ENCODE measurements at places on chromosomes 12 and 14.

GRCh38 chr12:122072031-122072970 is 6.3 kb upstream of the MLXIP start:
- DNase-seq, result no peak

DNA sequence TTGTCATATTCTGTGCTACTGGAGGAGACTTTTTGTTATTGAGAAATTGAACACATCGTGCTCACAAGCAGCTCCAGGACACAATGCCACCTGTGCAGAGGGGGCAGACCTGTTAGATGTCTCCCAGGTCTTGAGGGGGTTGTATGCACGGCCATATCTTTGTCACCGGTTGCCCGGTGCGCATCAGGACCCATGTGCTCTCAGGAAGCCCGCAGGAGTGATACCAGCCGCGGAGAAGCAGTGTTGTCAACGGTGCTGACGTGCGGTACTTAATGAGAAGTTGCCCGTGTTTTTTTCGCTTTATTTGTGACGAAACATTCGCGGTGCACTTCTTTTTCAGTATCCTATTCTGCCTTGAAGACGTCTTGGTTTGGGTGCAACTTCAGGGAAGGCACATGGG is 128.2 kb upstream of the RTL1 start:
- peak; percentile 2 for DNase-seq

DNA sequence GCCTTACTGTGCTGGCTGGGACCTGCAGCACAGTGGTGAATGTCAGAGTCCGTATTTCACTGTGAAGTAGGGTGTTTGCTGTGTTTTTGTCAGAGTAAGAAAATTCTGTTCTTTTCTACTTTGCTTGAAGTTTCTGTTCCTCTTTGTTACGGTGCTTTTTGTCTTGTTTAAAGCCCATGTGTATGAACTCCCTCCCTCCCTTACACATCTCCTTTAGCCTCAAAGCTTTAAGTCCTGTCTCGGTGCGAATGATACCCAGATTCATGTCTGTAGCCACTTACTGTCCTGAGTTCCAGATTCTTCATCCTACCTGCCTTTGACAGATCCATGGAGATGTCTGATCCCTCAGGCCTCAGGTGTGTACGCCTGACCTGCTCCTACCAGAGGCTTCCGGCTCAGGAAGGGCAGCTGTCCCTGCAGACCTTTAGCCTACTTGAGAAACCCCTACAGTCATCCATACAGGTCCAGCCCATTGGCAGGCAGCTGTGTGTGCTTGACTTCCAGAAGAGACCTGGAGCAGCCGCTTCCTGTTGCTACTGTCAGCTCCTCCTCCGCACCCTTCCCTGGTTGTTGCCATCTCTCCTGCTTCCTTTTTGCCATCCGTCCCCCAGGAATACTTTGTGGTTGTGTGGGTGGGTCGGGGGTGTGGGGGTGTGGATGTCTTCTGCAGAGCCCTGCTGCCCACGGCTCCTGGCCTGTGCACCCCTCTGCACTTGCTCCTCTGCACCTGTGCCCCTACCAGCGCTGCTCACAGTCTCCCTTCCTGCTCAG is 72.9 kb downstream of the DDX51 start:
- DNase-seq, result no peak

DNA sequence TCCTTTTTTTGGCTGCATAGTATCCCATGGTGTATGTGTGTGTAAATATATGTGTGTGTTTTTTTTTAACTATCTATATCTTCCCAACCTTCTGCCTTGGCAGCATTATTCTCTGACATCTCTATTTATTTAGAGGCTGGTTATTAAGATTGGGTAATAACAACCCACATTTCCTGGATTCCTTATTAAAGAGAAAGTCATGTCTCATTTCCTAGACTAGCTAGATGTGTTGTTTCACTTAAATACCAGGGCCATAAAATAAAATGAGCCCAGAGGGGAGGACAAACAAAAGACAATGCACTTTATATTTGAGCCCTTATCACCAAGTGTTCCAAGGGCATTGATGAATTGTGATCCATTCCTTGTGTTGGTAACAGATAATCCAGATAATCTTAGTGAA is 169.1 kb downstream of the SLC5A8 start:
- DNase-seq, result no peak
